ENCODE measurements at places on chromosomes 16 and 17.

- DNase-seq = no peak
These were observed 61.2 kb upstream of the RPH3AL start for GRCh38 chr17:413706-414380.

- no peak for DNase-seq
These were observed 22.4 kb downstream of the NXPH3 start for GRCh38 chr17:49597928-49598655.

DNA sequence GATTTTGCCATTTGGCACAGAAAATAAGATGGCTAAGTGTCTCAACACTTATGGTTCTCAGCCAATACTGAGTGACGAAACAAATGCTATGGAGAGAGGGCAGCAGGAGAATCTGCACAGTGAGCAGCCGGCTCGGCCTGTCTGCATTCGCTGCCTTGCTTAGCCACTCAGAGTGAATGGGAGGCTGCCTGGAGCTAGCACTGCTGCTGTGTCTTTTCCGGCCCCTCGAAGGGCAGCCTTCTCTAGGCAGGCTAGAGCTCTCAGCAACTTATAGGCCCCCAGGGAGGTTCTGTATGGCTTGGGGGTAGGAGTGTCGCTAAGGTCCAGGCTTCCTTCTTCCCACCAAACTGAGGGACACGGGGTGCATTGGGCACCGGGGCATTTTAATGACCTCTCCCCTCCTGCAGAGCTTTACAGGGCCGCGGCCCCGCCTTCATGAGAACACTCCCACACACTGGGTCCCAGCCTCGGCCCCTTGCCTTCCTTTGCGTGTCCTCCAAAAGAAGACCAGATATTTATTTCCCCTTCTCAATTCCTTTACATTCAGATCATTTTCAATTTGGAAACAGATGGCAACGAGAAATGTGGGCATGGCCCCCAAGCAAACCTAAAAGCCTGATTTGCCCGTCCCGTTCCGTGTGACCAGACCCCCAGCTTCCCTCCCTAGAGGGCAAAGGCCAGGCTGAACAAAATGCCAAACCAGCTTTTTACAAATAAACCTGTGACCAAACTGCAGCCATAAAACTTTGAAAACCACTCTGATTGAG, 670.9 kb downstream of the TOX3 start:
- no peak for DNase-seq

- DNase-seq = no peak
These were observed 276.4 kb downstream of the FOXL1 start for GRCh38 chr16:86854626-86855294.

GRCh38 chr16:19114359-19115147, 789 bp downstream of the ITPRIPL2 start:
- DNase-seq = peak; percentile 6

- DNase-seq = no peak
These were observed 1.9 kb downstream of the HS3ST4 start for GRCh38 chr16:25693631-25694030.

GRCh38 chr16:4067262-4068001, 48.8 kb downstream of the ADCY9 start:
- no peak for DNase-seq

DNA sequence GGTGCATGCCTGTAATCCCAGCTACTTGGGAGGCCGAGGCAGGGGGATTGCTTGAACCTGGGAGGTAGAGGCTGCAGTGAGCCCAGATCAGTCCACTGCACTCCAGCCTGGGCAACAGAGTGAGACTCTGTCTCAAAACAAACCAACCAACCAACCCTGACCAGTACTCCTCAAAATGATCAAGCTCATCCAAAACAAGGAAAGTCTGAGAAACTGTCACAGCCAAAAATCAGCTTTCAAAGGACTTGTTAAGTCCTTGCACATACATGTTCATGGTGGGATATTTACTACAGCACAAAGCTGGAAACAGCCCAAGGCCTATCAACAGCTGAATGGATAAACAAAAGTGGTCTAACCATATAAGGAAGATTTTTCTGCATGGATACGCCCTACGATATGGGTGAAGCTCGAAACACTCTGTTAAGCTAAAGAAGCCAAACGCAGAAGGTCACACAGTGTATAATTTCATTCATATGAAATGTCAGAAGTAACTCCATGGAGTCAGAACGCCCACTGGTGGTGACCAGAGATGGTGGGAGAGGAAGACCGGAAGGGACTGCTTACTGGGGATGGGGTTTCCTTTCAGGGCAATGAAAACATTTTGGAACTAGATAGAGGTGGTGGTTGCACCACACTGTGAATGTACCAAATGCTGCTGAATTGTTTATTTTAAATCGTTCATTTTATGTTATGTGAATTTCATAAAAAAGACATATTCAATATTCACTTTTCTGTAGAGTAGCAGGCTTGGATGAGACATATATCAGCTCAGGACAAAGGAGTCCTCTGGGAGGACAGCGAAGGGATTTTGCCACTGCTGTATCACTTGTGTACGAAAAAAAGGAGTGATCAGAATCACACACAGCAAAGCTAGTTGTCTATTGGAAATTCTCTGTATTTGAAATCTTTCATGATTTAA, 17.7 kb downstream of the CCL17 start:
- no peak for DNase-seq

DNA sequence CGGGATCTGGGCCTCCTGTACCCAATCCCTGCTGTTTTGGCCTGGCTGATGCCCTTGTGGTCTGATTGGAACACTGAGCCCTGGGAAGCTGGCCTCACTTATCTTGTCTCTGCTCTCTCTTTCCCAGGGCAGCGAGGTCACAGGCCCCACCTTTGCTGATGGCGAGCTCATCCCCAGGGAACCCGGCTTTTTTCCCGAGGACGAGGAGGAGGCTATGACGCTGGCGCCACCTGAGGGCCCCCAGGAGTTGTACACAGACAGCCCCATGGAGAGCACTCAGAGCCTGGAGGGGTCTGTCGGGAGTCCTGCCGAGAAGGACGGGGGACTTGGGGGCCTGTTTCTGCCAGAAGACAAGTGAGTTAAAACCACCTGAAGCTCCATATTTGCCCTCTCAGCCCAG, 126.0 kb downstream of the RAB11FIP4 start:
- DNase-seq = no peak

GRCh38 chr17:82647593-82648164, 565 bp downstream of the WDR45B start:
- no peak for DNase-seq

GRCh38 chr17:31479062-31479408, 87.6 kb downstream of the RAB11FIP4 start:
- DNase-seq = no peak

- no peak for DNase-seq
These were observed 14.6 kb downstream of the FANCA start for GRCh38 chr16:89801800-89802199.

GRCh38 chr16:62676306-62676705, 640.1 kb upstream of the CDH8 start:
- no peak for DNase-seq

GRCh38 chr16:31467151-31467773, 4.7 kb upstream of the TGFB1I1 start:
- DNase-seq = no peak

DNA sequence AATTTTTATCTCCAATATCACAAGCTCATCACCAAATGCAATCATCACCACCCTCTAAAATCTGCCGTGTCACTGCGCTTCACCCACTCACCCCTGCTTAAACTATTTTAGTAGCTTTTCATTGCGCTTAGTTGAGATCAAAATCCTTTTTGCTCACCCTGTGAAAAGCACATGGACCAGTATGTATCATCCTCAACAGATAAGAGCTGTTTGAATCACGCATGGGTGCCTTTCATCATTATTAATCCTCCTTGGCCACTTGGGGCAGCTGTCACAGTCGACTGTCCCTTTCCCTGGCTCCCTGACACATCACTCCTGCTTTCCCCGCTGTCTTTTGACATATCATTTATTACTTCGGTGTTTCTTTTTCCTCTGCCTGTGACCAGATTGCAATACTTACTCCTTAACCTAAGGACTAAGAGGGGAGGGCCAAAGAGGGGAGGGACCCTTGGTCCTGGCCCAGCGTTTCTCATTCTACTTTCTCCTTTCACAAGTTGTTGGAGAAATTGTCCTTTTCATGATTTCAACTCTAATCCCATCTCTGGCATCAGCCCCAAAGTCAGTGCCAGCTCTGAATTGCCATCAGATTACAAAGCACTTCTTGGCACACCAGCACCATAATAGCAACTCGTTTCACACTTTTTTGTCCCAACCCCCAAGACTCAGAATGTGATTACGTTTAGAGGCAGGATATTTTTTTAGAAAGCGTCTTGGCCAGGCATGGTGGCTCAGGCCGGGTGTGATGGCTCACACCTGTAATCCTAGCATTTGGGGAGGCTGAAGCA, 8.6 kb upstream of the KDM6B start:
- no peak for DNase-seq

DNA sequence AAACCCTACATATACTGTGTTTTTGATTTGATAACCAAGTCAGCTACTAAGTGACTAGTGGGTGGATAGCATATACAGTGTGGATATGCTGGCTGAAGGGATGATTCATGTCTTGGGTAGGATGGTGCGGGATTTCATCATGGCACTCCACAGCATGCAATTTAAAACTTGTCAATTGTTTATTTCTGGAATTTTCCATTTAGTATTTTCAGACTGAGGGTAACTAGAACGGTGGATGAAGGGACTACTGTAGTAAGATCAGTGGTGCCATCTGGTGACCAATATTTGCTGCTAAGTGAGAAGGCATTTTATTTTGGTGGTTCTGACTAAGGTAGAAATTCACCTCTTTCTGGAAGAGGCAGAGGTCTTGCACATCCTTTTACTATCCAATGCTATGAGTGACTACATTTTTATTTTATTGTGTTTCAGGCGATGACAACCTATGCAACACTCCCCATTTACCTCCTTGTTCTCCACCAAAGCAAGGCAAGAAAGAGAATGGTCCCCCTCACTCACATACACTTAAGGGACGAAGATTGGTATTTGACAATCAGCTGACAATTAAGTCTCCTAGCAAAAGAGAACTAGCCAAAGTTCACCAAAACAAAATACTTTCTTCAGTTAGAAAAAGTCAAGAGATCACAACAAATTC, 3.1 kb downstream of the CDC6 start:
- DNase-seq = no peak

- no peak for DNase-seq
These were observed 6.4 kb upstream of the MILR1 start for GRCh38 chr17:64442541-64442971.

- DNase-seq = no peak
These were observed 2.1 kb upstream of the NLK start for GRCh38 chr17:28040406-28040805.

GRCh38 chr17:2964831-2965230, 98.6 kb downstream of the OR1D5 start:
- no peak for DNase-seq

GRCh38 chr16:57619606-57620334, 8.7 kb upstream of the ADGRG1 start:
- no peak for DNase-seq

GRCh38 chr17:7587420-7588151, 2.3 kb downstream of the SOX15 start:
- DNase-seq = no peak

- DNase-seq = no peak
These were observed 486 bp upstream of the PLLP start for GRCh38 chr16:57284952-57285363.

DNA sequence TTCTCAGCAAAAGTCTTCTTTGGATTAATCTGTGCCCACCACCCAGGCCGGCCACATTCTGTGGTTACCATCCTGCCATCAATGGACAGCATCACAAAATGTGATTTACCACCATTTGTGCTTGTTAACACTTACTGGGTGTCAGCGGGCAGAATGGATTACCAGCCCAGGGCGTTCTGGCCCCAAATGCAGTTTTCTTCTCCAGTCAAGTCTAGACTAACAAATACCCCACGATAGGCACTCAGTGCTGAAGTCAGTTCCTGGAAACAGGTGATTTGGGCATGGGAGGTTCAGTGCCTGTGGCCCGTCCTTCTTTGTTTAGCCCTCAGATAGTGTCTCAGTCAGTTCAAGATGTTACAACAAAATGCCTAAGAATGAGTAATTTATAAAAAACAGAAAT, 38.8 kb upstream of the PHOSPHO1 start:
- DNase-seq = no peak

GRCh38 chr17:50533720-50534148, 1.2 kb downstream of the EPN3 start:
- DNase-seq = no peak

DNA sequence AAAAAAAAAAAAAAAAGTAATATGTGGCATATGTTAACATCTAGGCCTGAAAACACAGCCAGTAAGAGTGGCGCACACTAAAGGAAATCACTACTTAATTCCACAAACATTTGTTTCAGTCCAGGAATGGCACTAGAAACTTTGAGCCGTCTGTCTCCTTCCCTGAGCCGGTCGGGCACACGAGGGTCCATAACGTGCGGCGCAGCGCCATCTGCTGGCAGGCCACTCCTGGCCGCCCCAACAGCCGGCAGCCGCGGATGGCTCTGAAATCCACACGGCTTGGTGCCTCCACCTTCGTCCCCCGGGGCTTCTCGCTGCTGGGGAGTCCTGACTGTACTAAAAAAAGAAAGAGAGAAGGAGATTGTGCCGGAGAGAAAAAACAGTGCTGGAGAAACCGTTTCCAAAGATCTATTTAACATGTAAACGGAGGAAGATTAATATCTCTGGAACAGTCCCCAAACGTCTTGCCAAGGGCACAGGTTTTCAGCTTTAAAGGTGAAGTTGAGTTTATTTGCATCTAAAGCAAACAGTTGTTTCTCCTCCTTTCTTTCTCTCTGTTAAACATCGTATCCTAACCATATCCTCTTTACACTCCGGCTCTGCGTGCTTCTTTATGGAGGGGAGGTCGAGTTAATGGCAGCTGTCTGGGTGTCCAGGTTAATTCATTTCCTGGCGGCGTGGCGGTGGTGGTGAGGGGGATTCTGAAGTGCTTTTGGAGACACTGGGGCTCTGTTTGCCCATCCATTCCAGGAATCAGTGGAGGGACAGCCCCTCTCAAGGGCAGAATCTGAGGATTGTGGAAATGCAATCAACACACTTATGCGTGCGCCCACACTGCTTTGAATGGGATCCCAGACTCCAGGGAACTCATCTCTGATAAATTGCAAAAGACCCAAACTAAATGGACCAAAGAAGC, 611.3 kb upstream of the SALL1 start:
- DNase-seq = peak; percentile 81

Data from hypothalamus (tissue), 51 donors.